ENCODE measurements at places on chromosomes 5 and 9.

DNA sequence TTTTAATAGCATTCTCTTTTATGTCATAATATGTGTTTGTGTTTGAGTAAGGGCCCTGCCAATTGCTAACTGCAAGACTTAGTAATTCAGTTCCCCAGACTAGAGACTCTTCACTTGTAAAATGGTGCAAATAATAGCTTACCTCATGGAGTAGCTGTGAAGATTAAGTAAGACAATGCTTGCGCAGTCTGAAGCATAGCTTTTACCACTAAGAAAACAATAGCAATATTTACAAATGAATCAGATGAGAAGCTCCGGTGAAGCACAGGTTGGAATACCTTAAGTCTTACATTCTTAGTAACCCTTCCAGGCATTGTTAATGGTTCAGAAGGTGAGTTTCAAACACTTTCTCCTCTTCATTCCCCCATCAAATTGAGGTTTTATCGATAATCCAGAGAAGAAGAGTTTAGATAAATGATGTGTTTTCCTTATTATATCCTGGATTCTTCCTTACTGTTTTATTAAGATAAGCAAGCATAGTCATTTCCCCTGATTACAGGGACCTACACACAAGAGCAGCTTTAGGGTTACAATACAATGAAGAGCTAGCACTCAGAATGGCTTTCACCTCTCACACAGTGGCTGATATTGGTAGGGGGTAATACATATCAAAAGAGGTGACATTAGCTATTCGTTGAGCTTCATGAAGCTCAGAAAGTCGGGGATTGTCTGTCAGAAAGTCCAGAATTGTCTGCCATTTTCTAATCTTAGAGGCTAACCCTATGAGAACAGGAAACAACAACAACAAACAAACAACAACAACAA is 96.4 kb upstream of the EDIL3 start:
- no peak for DNase-seq

DNA sequence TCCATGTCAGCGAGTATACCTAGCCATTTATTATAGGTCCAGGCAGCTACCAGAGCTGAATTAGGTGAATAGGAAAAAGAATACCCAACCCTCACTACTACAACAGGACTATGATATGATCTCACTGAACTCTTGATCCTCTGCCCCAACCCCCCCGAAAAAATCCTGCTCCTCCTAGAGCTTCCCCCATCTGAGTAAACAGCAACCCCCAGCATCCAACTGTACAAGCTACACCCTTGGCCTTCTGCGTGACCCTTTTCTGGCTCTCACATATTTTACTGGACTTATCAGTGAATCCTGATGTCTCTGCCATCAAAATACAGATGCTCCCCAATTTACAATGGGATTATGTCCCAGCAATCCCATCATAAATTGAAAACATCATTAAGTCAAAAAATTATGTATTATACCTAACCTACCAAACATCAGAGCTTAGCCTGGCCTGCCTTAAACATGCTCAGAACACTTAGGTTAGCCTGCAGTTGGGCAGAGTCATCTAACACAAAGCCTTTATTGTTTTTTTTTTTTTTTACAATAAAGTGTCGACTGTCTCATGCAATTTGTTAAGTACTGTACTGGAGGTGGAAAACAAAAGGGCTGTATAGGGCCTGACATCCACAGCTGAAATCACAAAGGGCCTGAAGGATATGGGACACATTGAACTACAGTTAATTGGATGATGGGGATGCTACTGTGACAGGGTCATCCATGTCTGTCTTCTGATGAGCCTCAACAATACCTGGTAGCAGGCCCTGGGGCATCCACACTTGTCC is 128.9 kb upstream of the ERCC6L2 start:
- no peak for DNase-seq

- no peak for DNase-seq
Observed at GRCh38 chr5:120823328-120823727, 359.2 kb downstream of the PRR16 start.

GRCh38 chr9:126957687-126958053 is 43.1 kb downstream of the RALGPS1 start:
- DNase-seq: no peak

DNA sequence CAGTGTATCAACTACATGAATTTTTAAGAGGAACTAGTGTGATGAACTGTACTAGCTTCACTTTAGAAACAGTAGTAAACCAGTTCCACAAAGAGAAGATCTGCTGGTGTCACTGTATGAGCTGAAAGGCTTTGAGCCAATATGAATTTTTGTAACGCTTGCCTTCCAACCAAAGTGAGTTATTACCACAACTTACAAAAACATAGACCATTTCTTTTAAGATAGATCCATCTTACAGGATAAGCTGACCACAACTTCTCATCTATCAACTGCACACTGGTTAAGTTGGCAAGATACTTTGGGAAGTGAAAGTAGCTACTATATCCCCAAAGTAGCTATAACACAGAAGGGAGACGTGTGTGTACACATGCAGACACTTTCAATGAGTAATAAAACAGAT is 849.6 kb upstream of the DMAC1 start:
- no peak for DNase-seq

DNA sequence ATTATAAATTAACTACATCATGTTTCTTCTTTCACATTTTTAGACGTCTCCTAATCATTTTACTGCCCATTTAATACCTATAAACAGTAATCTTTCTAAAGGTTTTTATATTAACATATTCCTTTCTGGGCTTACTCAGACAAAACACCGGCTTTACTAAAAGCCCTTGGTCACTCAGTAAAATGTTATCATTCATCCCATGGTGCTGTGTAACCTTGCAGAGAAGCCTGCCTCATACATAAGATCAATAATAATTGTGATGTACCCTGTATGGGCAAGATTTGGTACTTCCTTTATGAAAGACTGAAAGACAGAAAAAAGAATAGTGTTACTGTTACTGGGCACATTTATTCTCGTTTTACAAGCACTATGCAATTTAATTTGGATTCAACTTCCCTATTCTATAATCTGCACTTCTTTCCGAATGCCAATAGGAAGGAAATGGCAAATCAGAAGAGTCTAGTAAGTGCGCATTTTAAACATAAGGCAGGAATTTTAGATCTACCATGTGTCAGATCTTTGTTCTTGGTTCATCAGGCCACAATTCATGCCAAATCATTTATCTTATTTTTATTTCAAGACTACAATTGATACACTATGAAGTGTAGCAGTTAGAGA is 522.2 kb downstream of the CSNK1G3 start:
- no peak for DNase-seq

DNA sequence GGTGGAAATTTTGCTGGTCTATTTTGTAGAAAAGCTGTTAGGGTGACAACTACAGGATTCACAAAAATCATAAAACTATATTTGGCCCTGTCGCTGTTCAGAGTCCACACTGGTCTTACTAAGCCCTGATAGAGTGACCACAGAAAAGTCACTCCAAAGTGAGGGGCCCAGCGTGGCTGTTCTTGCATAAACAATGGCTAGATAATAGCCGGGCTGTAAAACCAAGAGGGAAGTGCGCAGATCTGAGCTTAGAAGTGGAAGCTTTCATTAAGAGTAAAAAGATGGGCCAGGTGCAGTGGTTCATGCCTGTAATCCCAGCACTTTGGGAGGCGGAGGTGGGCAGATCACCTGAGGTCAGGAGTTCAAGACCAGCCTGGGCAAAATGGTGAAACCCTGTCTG is 15.5 kb upstream of the CTSL start:
- DNase-seq: no peak

DNA sequence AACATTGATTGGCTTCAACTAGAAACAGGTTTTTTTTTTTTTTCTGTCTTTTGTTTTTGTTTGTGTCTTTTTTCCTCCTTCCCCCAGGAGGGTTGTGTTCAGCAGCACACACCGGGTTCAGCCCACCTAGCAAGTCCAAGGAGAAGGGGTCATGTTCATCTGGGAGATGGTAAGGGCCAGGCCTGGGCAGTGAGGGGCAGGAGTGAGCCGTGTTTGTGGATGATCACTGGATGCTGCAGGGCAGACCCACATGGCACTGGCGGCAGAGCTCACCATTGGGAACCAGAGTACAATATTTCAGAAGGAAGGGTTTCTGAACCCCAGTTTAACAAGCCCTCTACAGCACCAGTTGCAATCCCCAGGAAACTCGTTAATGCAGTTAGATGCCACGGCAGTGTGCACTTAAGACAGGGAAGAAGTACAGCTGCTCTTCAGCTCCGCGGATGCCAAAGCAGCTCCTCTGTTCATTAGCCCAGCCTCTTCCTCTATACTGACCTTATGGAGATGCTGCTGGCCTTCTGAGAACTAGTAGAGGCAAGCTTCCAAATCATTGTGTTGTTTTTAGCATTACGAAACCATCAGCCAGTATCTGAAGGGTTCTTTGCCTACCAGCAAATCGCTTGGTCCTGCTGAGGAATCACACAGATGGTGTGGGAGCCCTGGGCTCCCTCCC is 508.2 kb upstream of the WWC1 start:
- no peak for DNase-seq

- DNase-seq: no peak
Observed at GRCh38 chr5:27048510-27048909, 10.1 kb upstream of the CDH9 start.

DNA sequence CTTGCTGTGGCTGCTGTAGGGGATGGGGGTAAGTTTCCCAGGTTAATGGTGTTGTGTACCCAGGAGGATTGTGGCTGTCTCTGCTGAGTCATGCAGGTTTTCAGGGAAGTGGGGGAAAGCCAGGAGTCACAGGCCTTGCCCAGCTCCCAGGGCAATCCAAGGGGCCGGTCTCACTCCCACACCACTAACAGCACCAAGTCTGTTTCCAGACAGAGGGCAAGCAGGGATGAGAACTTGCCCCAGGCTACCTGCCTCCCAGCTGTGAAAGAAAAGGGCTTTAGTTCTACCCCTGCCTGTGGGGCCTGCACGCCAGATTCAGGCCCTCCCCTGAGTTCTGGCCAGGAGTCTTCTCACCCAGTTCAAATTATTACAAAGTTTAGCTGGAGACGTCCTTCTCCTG is 579.8 kb upstream of the ST8SIA4 start:
- no peak for DNase-seq

DNA sequence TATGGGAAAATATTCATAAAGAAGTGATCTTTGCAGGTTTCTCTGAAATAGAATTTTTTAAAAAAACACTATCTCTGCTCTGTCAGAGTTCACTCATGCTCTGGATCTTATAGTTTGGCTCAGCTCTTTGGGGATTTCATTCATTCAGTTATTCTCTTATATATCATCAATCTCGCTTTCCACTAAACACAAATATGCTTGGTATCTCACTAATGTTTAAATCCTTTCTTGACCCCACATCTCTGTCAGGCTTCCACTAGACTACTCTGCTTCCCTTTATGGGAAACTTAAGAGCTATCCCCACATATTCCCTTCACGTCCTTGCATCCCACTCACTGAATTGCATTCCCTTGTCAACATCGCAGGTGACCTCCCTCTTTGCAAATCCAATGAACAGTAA is 396.1 kb downstream of the ENC1 start:
- DNase-seq: no peak

DNA sequence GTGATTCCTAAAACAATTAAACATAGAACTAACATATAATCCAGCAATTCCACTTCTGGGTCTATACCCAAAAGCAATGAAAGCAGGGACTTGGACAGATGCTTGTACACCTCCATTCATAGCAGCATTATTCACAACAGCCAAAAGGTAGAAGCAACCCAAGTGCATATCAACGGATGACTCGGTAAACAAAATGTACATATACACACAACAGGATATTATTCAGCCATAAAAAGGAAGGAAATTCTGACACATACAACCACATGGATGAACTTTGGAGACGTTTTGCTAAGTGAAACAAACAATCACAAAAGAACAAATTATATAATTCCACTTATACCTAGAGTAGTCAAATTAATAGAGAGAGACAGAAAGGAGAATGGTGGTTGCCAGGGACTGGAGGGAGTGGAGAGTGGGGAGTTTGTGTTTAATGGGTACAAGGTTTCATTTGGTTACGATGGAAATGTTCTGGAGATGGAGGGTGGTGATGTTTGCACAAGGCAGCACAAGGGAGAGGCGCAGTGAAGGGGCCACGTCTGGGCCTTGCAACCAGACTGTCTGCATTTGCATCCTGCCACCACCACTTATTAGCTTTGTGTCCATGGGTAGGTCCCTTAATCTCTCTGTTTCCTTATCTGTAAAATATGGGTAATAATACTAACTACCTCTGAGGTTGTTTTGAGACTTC is 36.3 kb upstream of the RLN1 start:
- no peak for DNase-seq

GRCh38 chr5:2148312-2149194 is 265.8 kb upstream of the IRX4 start:
- DNase-seq: no peak

DNA sequence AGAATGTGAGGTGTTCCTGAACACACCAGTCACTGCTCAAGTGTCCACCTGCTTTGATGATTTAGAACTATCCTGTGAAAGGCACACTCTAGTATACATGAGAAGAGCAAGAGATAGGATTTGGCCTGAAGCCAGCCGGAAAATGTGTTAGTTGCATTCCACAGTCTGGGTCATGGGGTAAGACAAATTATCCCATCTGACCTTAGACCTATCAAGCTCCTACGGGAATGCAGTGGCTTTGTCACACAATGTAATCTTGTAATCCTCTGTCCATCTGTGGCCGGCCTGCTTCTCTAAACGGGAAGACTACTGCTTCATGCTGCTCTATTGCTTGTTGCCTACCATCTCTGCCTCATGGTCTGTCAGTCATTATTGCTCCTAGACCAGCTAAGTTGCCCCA is 92.4 kb upstream of the PRRC1 start:
- no peak for DNase-seq

DNA sequence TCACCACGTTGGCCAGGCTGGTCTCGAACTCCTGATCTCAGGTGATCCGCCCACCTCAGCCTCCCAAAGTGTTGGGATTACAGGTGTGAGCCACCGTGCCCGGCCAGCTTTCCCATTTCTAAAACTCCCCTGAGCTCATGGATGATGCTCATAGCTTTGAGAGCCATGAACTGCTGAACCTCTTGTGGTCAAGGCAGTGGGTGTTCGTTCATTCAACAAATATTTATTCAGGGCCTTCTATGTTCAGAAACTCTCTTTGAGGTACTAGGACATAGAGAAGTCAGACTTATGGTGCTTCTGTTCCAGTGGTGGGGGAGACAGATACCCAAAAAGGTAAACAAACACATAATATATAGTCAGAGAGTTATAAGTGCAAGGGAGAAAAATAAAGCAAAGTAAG is 2.7 kb downstream of the BSPRY start:
- no peak for DNase-seq

DNA sequence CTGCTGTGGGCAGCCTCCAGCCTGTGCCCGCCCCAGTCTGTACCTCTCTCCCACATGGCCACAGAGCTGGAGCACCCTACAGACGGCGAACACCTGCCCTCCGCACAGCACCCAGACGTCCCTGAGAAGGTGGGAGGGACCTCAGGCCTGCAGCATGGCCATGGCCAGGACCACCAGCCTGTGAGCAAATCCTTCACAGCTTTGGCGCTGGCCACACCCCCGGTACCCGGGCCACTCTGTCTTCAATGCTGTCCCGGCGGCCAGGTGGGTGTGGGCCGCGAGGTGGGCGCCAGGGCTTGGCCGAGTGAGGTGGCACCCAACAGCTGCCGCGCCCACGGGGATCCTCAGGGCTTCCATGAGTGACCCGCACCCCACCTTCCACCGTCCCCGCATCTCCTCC is 18.7 kb downstream of the NOTCH1 start:
- no peak for DNase-seq

- DNase-seq: no peak
Observed at GRCh38 chr5:102211165-102211564, 84.9 kb downstream of the SLCO4C1 start.

- no peak for DNase-seq
Observed at GRCh38 chr5:64822320-64822719, 53.6 kb downstream of the CWC27 start.
